ENCODE measurements at places on chromosomes 13 and 19.

DNA sequence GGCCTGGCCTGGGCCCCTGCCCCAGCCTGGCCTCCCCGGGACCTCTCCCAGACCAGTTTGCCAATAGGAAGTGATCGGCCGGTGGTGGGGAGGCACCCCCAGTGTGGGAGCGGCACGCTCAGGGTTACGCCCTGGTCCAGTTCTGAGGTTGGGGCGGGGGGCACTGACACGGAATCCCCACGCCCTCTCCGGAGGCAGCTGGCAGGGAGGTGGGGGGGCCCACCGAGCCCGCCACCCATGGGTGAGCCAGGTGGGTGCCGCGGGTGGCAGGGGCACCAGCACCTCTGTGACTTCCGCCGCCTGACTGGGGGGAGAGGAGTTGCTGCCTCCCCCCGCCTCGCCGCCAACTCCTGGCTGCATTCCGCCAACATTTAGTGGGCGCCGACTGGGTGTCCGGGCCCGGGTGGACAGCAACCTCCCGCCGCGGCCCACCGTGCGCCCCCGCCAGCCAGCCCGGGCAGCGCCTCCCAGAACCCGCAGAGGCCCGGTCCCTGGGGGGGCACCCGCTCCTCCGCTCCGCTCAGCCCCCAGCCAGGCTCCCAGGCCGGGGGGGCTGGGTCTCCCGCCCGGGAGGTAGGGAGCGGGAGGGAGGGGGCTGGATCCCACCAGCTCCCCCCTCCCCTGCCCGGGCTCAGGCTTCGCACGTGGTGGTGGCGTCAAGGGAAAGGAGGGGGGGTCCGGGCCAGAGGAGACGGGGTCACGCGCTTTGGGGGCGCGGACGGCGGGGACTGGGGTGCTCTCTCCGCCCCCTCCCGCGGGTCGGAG, 2.0 kb downstream of the ZBTB7A start:
- DNase-seq, result no peak

GRCh38 chr13:91126806-91127205, 220.7 kb upstream of the MIR17HG start:
- DNase-seq, result no peak

DNA sequence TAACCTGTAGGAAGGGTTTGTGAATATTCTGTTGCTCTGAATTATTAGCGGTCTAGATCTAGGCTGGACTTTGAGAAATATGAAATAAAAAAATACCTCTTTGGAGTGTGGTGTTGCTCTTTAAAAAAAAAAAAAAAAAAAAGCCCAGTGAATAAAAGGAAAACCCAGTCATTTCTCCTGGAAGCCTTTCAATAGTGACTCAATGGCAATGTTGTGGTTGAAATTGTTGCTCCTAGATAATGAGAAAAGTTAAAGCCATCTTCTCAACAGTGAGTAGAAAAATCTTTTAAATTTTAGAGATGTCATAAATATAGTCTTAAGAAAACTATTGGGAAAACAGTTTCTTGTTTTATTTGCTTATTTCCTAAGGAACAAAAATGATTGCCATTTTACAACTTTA, 135.3 kb downstream of the RFC3 start:
- DNase-seq, result no peak

- DNase-seq, result no peak
Observed at GRCh38 chr13:41533266-41534052, 76.1 kb downstream of the RGCC start.

GRCh38 chr19:55082020-55082851, 6.6 kb downstream of the EPS8L1 start:
- no peak for DNase-seq

GRCh38 chr13:43980587-43980986, 100.9 kb downstream of the LACC1 start:
- no peak for DNase-seq

GRCh38 chr19:14381689-14382474, 638 bp downstream of the ADGRE5 start:
- no peak for DNase-seq

DNA sequence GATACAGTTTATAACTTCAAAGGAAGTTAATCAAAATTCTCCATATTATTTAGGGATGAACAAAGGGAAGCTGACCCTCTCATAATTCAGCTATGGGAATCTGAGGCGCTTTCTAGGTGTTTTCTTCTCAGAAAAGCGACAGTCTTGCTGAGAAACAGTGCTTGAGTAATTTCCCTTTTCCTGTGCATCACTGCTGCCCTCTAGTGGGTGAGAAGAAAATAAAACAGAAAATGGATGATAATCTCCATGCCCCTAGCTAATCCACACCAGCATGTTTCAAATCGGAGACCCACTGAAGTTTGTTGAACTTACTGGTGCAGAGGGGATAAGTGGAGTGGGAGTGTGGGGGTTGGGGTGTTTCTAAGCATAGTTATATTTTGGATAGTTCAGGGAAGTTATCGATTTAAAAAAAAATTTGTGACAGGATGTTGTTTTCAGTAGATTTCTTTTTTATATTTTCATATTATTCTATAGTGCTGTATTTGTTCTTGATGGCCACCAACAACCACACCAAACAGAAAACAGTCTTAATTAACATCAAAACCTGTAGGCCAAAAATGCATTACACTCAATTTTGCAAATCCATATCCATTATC, 21.4 kb downstream of the LCP1 start:
- no peak for DNase-seq

GRCh38 chr13:99282264-99283231, 24.4 kb upstream of the GPR18 start:
- DNase-seq, result no peak

DNA sequence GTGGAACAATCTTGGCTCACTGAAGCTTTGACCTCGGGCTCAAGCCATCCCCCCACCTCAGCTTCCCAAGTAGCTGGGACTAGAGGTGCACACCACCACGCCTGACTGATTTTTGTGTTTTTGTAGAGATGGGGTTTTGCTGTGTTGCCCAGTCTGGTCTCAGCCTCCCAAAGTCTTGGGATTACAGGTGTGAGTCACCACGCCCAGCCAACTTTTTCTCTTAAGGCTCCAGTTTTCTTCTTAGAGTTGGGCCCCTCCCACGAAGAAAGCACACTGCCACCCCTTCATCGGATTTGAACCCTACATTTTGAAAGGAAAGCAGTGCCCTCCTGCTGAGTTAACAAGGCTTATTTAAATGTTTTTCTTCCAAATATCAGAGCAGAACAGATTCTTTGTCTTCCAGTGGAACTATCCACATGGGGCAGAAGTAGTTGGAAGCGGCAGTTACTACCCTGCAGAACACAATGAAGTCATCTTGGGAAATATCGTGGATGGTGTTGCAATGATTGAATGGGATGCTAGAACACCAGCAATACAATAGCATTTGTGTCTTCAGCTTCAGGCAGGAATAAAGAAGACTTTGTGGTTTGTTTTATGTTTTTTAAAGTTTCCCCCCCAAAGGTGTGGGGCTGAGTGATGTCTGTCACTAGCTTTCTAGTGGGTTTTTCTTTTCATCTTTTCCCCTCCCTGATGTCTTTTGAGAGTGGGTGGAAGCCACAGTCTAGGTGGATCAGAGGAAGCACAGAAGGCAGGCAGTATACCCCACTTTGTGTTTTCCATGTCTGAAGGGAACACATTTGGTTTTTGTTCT, 8.9 kb downstream of the ACTN4 start:
- DNase-seq, result no peak

DNA sequence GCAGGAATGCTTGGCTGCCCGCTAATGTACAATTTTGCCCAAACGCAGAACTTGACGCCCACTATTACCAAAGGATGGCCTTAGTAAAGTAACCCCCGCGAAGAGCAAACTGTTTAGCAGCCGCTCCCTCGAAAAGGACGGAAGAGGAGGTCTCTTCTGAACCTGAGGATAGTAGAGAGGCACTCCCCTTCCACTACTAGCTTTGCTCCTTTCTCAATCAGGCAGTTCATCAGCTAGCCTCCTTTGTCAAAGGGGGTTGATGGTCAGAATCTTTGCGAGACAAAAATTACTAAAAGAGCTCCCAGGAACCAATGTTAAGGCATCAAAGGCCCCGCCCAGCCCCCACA, 534 bp downstream of the CAB39L start:
- DNase-seq, result no peak

All from left renal pelvis (tissue), 4 donors.